NCI-H2081 treated with DMSO at 0.1 percent for 48 hours (cell line): ENCODE measurements at places on chromosomes 2 and 18.

DNA sequence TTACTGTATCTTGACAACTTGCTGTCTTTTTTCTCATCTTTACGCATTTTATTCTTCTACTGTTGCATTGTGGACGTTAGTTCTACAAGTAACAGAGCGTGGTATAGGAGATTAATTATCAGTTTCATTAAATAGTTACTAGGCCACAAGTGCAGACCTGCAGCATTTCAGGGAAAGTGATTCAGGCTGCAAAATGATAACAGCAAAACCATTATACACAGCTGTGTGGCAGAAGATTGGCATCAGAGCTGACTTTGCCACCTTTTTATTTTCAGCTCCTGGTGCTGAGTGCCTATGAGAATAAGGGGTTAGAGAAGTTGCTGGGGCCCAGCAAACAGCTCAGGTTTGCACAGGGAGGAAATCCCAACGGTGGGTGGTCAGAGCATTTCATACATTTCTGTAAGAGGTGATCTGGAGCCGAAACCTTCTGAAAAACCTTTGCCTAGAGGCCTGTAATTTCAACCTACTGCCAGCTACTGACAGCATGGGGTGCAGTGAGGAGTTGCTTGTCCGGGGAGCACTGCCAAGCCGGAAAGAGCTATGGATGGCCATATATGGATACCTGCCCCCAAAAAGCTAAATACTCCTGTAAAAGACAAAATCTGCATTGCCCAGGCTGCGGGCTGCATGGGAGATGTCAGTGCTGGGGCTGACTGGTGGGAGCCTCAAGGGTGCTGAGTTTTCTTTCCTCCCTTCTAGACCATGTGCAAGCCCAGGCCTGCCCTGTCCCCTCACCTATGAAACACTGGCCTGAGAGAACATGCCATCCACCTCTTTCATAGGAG lies 2.7 kb upstream of the CCBE1 start:
- DNase-seq = no peak

GRCh38 chr18:78180741-78181140 lies 798.9 kb upstream of the SALL3 start:
- no peak for DNase-seq

DNA sequence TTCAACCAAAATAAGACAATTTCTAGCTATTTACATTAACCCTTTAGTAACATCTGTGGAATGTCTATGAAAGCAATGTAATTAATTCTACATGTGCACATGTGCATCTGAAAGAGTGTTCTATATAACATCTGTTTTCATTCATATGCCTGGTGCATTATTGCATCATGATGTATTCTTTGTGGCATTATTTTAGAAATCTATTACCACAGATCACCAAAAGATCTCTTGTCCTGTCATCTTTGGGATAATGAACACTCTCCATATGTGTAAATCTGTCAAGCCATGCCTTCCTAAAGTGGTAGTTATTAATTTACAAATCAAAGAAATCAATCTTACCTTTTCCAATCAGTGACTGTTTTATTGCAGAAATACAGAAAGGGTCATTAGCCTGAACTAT lies 86.9 kb downstream of the TRIB2 start:
- DNase-seq = no peak

DNA sequence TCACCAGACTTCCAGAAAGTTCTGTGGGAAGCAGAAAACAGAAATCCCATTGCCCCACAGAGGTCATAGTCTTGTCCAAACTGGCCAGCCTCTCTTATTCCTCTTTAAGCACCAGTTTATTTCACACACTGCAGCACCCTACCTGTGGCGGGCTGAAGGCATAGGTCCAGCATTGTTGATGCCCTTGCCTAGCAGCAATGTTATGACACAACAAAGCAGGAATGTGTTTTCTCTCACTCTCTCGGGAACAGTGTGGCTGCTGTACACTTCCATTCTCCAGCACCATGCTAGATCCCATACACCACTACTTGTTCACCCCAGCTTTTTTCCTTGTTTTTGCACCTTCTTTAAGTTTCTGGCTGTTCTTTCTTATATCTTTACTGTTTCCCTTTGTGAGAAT lies 181.6 kb downstream of the DNAH6 start:
- no peak for DNase-seq

DNA sequence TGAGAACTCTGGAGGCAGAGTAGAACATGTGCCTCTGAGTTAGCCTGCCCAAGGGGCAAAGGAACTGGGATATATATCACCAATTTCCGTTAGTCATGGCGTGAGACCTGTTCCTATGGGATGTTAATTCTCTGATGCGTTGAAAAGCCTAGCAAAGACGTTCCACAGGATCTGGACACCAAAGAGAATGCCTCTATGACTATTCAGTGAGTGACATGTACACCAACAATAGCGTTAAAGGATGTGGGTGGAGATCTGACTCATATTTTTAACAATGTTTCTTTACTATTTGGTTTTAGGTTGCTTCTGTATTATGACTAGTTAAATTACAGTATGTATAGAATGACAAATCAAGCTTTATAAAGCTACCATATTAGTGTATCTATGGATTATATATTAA lies 320.9 kb upstream of the MC4R start:
- no peak for DNase-seq
